Activated CD4-positive, alpha-beta T cell treated with anti-CD3 and anti-CD28 coated beads, Interleukin-2, amount 50 U/mL, for 24 hours (primary cell): ENCODE measurements at places on chromosomes 2 and 18.

- no peak for DNase-seq
These were observed 555.8 kb downstream of the SATB2 start for GRCh38 chr2:198901894-198902293.

DNA sequence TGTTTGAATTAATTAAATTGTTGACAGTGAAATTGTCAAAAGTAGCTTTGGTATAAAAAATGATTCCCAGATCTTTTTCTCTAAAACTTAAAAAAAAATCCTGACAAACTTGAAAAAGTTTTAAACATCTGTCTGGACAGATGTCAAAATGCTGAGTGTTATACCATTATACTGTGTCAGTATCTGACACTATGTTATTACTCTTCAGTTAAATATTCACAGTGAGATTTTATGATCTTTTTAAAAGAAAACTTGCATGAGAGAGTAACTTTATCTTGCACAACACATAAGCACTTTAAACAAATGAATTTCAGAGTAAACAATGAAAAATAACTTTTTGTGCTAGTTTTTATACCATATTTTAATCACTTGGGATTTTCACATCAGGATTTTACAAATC lies 167.4 kb downstream of the MEIS1 start:
- no peak for DNase-seq

DNA sequence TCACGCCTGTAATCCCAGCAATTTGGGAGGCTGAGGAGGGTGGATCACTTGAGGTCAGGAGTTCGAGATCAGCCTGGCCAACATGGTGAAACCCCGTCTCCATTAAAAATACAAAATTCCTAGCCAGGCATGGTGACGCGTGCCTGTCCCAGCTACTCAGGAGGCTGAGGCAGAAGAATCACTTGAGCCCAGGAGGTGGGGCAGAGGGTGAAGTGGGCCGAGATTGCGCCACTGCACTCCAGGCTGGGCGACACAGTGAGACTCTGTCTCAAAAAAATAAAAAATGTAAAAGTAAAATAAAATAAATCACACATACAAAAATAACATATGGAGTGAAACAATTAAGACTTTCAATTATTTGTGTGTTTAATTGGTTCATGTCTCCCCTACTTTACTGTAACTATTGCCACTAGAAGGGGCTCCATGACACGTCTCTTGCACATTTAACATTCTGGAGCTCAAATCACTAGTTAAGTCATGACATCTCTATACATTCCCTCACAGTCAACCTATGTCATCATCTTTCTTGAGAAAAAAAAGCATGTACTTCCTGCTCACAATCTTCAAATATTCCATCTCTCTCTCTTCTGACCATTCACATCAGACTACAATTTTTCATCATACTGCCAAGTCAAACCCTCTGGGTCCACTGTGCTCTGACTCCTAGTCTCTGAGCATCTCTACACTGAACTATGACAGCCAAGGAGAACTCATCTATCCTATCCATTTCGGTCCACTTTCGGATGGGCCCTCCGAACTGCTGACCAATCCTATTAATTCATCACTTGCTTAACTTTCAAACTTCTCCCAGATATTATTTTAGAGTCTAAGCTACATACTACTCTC lies 6.7 kb downstream of the GFPT1 start:
- DNase-seq, result no peak

DNA sequence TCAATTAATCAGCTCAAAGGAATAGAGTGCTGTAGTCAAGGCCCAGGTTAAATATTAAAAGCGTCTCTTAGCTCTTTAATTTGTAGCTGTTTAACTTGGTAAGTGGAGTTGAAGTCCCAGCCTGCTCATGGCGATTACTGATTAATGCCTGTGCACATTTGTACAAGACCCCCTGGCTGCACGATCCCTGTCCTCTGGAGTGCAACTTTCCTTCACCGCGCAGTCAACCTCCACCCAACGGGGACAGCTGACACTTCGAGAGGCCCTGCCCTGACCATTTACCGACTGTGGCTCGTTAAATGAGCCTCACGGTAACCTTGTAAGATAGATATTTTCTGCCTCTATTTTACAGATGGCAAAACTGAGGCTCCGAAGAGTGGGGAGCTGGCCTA lies 5.5 kb upstream of the CYS1 start:
- DNase-seq, result no peak

DNA sequence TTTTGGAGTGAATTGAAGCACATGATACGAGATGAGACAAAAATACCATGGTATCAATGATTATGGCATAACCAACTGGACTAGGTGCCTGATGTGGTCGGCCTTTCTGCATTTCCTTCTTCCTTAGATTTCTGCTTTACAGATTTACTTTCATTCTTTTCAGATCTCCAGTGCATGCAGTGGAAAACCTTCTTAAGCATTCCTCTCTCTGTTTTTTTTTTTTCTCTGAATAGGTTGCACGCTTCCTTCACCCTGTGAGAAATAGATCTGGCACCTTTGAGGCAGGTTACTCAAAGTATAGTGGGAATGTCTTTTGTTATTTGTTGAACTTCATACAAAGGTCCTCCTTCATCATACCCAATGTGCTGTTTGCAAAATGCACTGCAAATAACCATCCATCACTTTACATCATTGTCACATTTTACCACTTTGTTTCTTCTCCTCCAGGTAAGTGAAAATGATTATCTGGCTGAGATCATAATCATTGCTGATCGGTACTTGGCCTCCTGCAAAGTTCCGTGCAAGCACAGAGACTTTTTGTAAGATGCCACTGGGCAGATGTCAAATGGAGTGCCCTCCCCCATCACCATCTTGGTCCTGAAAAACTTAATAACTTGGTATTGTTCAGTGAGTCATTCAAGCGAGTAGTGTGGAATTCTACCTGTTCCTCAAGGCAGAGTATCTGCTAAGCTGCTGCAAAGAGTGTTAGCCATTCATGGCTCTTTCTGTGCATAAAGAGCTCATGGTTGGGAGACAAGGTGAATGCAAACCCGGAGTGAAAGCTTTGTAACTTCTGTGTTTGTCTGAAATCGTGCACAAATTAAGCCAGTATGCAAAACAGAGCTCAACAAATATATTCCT lies 30.0 kb upstream of the KLHL14 start:
- DNase-seq, result no peak

- no peak for DNase-seq
These were observed 91.1 kb downstream of the RBMS1 start for GRCh38 chr2:160402501-160402900.

DNA sequence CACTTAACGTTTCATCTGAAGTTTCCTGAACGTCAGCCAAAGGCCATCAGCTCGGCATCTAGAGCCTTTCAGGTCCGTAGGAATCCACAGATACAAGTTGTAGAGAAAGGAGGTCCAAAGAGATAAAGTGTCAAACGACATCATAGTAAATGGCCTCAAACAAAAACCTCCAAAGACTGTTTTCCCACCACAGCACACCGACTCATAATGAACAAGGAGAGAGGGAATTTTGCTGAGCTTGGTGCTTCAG lies 150.3 kb downstream of the PXDN start:
- no peak for DNase-seq

DNA sequence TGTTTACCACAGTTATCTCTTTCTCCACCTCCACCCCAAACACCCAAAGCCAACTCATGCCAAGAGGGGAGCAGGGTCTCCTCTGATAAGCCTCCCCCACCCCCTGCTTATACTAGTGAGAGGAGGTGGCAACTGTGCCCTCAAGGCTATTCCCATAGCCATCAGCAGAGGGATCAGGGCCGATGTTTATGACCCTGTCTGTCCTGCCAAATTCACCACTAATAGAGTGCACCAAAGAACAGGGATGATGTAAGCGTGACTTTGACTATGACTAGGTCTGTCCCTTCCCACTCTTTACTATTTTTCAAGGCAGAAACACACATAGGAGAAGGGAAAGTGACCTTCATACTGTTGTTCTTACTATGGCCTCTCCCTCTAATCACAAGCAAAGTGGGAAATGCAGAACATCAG lies 74.6 kb downstream of the CLHC1 start:
- DNase-seq, result no peak

DNA sequence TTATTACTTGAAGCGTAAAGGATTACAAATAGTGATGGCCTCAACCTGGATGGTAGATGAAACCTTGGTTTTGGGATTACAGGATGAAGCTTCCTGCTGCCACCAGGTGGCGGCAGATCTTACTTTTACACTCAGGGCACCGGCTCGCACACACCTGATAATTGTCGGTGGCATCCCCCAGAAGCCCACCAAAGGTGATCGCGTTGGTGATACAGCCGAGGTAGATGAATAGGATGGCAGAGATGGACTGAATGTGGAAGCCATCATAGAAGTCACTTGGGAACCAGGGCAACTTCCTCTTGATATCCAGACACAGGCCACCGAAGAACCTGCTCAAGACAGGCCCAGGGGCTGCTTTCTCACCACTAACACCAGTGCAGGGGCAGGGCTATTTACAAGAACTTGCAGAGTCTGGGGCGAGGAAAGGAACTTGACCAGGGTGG lies 51.8 kb downstream of the MTHFD2 start:
- peak; percentile 25 for DNase-seq

DNA sequence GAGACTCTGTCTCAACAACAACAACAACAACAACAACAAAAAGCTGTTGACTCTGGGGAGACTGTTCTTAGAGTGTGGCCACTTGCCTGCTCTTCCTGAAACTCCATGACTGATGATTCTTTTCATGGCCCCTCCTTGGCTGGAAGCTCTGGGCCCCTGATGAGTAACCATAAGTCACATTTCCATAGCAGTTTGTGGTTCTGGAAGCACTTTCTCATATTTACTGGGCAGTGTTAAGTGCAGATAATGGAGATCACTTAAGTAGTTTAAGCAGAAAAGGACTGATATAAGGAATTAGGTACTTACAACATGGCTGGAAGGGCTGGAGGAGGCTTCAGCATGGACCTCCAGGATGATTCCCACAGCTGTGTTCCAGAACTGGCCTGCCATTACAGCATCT lies 147.3 kb upstream of the DLX2 start:
- no peak for DNase-seq

GRCh38 chr18:9437021-9437437 lies 38.3 kb upstream of the RALBP1 start:
- no peak for DNase-seq

DNA sequence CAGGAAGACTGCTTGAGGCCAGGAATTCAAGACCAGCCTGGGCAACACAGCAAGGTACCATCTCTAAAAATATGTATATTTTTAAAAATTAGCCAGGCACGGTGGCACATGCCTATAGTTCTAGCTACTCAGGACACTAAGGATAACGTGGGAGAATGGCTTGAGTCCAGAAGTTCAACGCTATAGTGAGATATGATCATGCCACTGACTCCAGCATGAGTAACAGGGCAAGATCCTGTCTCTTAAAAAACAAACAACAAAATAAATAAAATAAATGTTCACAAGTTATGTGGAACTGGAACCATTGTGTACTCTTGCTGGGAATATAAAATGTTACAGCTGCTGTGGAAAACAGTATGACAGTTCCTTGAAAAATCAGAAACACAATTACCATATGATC lies 47.2 kb downstream of the USP34 start:
- no peak for DNase-seq

- no peak for DNase-seq
These were observed 57.7 kb downstream of the GORASP2 start for GRCh38 chr2:170986566-170987258.

GRCh38 chr18:24386681-24387080 lies 10.9 kb downstream of the OSBPL1A start:
- no peak for DNase-seq

DNA sequence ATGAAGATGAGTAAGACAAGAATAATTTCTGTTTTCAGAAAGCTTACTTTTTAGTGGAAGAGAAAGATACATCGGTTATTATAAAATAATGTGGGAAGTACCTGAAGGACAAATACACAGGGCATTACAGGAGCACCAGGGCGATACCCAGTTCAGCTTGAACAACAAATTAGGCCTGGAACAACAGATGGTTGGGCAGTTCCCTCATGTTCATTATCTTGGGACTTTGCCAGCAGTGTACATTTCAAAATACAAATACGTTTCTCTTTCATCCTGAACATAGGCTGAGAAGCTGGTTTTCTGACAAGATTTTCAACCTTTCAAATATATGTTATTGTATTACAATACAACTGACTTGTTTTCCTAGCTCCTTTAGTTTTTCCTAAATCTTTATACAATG lies 79.6 kb downstream of the TGIF1 start:
- DNase-seq, result no peak

DNA sequence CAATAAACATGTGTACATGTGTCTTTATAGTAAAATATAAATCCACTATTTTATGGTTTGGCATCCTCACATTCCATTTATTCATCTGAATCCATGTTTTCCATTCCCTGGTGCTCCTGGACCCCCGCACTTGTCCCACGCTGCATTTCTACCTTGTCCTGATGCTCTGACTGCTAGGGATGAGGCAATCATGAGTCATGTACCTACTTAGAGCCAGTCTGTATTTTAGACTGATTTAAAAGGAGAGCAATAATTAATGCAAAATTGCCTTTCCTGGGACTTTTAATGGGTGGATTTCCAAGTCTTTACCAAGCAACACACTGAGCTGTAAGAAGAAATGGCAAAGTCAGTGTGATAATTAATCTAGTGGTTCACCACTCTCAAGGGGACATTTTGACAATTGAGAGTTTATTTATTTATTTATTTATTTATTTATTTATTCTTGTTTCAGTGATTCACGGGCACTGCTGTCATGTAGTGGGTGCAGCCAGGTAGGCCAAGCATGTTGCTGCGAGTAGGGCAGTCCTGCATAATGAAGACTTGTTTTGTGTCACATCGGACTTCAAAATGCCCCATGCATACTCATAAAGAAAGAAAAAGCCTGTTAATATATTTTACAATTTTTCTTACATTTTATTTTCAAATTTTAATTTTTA lies 419.3 kb upstream of the VWC2L start:
- no peak for DNase-seq

DNA sequence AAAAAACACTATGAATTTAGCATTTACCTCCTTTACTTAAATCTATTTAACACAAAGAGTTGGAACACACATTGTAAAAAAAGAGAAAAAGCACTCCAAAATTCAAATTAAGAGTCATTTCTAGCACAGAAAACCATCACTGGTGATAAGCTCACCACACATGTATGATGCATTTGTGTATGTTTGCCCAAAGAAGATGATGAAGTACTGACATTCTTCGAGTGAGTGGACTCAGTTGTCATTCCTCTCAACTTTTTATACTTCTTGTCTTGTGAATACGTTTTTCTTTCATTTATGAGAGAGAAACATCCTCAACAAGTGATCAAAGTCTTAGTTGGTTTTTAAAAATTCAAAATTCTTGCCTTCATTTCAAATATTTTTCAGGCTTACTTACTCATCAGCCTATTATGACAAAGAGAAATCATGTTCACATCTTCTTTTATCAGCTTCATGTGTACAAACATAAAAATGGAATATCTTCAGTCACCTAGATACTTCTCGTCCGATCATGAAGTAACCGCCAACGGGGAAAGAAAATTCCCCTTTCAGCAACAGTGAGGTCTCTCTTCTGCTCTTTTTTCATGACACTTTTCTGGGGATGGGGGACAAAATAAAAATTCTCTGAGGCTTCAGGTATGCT lies 1.5 kb downstream of the DSEL start:
- DNase-seq, result no peak

DNA sequence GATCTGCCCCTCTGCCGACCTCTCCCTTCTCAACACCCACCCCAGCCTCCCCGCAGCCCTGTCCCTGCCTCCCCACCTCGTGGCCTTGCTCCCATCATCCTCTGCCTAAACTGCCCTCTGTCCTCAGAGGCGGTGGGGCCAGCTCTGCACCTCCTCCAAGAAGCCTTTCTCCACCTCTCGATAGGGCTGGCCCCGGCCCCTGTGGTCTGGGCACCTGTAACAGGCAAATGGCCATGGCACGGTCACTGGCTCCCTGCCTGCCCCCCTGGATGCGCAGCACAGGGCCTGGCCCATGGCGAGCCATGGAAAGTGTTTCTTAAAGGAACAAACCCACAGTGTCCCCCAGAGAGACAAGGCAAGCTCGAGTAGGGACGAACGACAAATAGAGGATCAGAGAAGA lies 42.0 kb downstream of the MYO7B start:
- no peak for DNase-seq
